ENCODE measurements at places on chromosomes 2 and 18. TPM values are rescaled to one million over a fixed set of nuclear protein-coding genes. Genes with fewer than 3 reads are reported as not detected.
A peak's percentile ranks its signal among the peaks of the same experiment; 100 is the strongest.

TFCP2L1 gene
- total RNA-seq = not detected

UNC50 gene
- 64.1 TPM for total RNA-seq

KCNG3 gene
- total RNA-seq = under 0.01 TPM

L3MBTL4 gene
- 1.3 TPM for total RNA-seq

RTP5 gene
- total RNA-seq = not detected

LINC00305 gene
- not detected for total RNA-seq

DLGAP1 gene
- 0.51 TPM for total RNA-seq

CFAP53 gene
- 0.99 TPM for total RNA-seq

SERPINB13 gene
- not detected for total RNA-seq

ZAP70 gene
- not detected for total RNA-seq

ABCB11 gene
- not detected for total RNA-seq

IL1RL1 gene
- 0.50 TPM for total RNA-seq

SRD5A2 gene
- not detected for total RNA-seq

DLX1 gene
- not detected for total RNA-seq

DNA sequence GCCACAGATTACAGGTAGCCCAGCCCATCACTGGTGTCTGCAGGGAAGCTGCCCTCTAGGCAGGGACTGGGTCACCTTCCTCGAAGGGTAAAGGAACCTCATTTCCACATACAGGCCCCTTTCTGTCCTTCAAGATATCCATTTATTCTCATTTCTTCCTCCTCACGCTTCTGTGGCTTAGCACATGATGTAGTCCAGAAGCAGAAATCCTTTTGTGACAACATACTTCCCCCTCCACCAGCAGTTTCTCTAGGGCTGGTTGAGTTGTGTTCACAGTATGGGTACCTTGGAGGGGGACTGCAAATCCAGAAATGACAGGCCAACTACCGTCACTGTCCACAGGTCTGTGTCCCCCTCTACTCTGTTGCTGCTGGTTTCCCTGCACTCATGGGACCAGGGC, 364.9 kb downstream of the ANAPC1 start:
- no peak for DNase-seq

- peak; percentile 17 for DNase-seq
Observed at GRCh38 chr2:152223977-152224376, 48.4 kb upstream of the STAM2 start.

DNA sequence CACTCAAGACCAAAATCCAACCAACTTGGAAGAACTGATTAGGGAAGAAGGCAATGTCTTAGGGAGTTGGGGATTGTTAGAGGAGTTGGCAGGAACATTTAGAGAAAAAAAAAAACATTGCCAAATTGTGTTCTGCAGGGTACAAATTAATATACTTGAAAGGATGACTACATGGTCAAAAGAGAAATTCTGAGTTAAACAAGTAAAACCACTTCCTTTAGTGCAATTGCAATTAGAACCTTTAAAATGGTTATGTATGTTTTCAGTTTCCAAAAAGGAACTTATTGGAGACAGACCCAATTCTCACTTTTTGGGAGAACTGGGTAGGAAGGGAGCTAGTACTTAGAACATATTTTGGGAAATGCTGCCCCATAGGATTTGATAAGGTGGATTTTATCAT, 137.9 kb downstream of the GPD2 start:
- no peak for DNase-seq

- DNase-seq = no peak
Observed at GRCh38 chr2:71859211-71859847, 288.3 kb downstream of the CYP26B1 start.

- DNase-seq = peak; percentile 68
Observed at GRCh38 chr2:133303150-133303549, 265.1 kb downstream of the NCKAP5 start.

DNA sequence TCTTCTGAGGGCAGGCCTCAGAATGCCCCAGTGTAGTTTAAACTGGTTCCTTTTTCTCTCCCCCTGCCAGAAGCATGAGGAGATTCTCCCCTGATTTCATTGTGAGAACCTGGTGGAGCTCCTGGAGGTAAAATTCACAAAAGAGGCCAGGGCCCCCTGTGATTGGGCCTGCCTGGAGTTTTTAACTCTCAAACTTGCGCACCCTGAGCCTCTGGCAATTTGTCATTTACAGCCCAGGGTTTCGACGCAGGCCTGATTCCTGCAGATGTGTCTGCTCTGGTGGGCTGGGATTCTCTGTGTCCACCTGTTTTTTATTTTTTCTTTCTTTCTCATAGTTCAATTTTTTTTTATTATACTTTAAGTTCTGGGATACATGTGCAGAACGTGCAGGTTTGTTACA, 157.9 kb downstream of the ASB1 start:
- no peak for DNase-seq

GRCh38 chr2:195333869-195334268, 323.2 kb upstream of the SLC39A10 start:
- DNase-seq = no peak

DNA sequence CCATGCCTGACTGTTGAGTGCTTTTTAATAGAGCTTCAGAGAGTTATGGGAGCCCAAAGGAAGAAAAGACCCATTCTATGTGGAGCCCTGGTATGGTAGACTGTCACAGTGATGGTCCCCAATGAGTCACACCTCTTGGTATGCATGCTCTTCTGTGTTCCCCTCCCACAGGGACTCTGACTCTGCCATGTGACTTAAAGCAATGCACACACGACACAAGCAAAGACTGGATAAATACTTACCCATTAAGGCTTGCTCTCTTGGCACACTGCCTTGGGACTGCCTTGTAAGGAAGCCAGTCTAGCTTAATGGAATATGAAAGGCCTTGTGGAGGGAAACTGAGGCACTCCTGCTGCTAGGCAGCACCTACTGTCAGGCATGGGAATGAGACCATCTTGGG, 16.7 kb upstream of the DTNB start:
- peak; percentile 43 for DNase-seq

DNA sequence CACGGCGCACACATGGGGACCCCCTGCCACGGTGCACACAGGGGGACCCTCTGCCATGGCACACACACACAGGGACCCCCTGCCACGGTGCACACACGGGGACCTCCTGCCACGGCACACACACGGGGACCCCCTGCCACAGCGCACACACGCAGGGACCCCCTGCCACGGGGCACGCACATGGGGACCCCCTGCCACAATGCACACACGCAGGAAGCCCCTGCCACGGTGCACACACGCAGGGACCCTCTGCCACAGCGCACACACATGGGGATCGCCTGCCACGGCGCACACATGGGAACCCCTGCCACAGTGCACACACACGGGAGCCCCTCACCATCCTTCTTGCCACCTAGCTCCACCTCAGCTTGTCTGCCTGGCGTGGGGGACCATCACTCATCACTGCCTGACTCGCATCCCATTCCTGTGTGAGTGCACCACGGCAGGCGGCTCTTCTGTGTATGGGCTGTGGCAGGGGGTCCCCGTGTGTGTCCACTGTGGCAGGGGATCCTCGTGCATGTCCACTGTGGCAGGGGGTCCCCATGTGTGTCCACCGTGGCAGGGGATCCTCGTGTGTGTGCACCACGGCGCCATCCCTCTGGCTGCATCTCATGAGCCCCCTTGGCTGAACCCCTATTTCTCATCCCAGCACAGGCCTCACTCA, 206.7 kb downstream of the EIPR1 start:
- DNase-seq = no peak

DNA sequence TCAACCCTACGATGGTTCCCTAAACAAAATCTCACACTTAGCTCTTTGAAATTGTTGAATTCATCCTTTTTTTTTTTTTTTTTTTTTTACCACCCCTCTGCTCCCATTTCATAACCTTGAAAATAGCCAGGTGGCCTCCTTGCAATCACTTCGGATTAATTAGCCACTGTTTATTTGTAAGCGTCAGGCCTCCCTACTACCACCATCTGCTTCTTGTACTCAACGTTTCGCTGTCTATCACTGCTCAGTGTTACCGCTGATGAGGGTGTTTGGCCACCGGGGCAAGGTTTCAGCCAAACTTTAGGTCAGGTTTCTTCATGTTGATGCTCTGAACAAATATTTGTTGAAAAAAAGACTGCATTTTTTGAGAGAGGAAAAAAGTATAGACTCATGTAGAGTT, 183.2 kb downstream of the EPHA4 start:
- DNase-seq = no peak

- peak; percentile 29 for DNase-seq
Observed at GRCh38 chr2:158969715-158970240, 1.3 kb downstream of the TANC1 start.

- peak; percentile 95 for DNase-seq
Observed at GRCh38 chr2:102155703-102156515, 13.4 kb downstream of the IL1R1 start.

GRCh38 chr2:200338692-200339091, 32.2 kb downstream of the SPATS2L start:
- DNase-seq = no peak

GRCh38 chr2:216695401-216695821, at the start of gene IGFBP5:
IGFBP5 (minus strand) TSS chr2:216695549; CDS start chr2:216694775, 774 bp downstream.
- DNase-seq = peak; percentile 96

GRCh38 chr18:27185025-27185763, at the start of gene CHST9:
CHST9 (minus strand) TSS chr18:27185308; CDS start chr18:27142809, 42,499 bp downstream.
- DNase-seq = no peak

DNA sequence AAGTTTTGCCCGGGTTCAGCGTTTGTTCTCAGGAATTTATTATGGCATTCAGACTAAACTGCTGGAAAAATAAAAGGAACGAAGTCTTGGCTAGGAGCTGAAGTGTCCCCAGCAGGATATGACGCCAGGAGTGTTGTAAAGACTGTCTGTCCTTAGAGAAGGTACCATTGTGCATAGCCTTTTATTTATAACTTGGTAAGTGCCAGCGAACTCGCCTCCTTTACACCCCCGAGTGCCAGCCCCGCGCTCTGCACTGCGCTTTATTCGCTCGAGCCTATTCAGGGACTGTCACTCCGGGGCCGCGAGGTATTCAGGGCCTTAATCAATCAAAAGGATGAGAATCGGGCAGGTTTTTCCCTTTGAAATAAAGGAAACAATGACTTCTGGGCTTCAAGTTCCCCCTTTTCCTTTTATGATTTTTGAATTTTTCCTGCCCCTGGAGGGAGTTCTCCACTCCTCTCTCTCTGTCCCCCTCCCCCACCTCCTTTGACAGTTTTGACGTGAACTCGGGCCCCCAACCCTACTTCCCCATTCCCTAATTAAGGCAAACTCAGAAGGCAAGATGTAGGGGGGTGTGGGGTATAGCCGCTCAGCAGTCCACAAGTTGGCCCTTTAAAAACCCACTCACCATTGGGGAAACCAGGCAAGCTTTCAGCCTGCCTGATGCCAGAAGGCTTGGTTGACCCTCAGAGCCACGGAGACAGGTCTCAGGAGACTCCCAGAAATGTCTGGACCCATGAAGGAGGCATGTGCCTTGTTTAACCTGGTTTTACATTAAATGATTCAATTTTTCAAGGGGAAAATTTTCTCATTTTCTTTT, 1.3 kb upstream of the PAX3 start:
- no peak for DNase-seq

- DNase-seq = no peak
Observed at GRCh38 chr2:179985163-179985820, 21.8 kb downstream of the CWC22 start.

GRCh38 chr18:33814546-33814945, 236.5 kb downstream of the ASXL3 start:
- DNase-seq = no peak

DNA sequence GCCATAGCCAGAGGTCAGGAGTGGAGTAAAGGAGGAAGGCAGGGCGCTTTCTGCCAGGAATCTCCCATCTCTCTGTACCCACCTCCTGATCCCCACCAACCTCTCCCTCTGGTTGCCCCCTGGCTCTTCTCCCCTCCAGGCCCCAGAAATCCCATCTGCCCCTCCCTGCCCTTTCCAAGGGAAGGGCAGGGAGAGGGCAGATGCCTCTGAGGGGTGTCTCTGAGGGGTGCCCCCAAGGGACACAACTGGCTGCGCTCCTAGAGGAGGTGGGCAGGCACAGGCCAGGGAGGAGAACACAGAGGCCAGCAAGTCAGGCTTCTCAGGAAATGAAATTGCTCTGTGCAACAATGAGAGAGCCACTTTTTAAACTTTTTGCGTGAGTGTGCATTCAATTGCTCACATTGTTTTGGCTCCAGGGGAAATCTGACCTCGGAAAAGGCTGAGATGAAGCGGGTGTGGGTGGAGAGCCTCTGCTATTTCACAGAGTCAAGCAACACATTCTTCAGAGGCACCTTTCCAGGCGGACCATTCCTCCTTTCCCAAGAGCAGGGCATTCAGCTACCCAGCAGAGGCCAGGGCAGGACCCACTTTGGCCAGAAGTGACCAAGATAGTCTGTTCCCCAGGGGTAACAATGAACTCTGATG, 125.5 kb downstream of the SMAD7 start:
- DNase-seq = no peak

- no peak for DNase-seq
Observed at GRCh38 chr18:55559739-55560138, 28.3 kb downstream of the TCF4 start.

GRCh38 chr2:191922736-191923651, 76.1 kb upstream of the CAVIN2 start:
- DNase-seq = no peak

DNA sequence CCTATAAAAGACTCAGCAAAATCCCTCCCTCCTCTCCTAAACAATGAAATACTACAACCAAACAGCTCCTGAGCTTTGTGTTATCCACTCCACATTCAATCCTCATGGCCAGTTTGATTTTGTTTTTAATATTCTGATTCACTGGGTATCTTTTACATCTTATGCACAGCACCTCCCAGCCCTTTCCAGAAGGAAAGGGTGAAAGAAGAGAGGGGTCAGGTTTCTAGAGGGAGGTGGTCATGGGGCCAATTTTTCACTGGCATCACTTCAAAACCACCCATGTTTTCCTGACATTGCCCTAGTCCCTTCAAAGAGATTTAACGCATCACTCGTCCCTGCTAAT, 315.6 kb downstream of the LPIN1 start:
- DNase-seq = no peak

DNA sequence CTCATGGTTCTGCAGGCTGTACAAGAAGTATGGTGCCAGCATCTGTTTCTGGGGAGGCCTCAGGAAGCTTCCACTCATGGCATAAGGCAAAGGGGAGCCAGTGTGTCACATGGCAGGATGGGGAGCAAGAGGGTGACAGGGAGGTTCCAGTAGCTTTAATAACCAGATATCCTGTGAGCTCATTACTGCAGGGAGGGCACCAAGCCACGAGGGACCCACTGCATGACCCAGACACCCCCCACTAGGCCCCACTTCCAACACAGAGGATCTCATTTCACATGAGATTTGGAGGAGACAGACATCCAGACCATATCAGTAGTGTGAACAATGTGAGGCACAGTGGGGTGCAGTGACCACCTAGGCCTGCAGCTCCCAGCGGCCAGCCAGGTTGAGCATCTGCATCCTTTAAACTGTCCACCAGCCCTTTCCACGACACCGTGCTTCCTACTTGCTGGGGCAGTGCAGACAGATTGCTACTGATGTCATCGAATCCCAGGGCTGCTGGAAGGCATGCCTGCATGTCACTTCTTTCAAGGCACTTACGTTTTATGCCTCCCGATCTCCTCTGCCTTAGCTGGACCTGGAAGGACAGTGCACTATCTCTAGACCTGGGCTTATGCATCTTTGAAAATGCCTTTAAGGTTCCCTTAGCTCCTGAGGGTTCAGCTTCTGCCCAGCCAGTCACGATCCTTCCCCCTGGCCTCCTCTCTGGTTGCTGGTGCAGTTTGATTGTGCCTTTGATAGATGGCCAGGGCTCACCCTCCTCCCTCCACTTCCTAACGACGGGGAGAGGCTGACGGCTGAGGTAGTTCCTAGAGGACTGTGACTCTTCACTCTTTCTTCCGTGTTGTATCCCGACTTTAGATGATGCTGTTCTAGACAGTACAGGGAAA, 174.3 kb downstream of the FAM210A start:
- DNase-seq = no peak

- DNase-seq = no peak
Observed at GRCh38 chr2:191947235-191947634, 100.3 kb upstream of the CAVIN2 start.

Data from fibroblast of lung (primary cell).